Activated CD8-positive, alpha-beta memory T cell treated with anti-CD3 and anti-CD28 coated beads for 4 hours (primary cell): ENCODE measurements at places on chromosomes 13 and 19.

DNA sequence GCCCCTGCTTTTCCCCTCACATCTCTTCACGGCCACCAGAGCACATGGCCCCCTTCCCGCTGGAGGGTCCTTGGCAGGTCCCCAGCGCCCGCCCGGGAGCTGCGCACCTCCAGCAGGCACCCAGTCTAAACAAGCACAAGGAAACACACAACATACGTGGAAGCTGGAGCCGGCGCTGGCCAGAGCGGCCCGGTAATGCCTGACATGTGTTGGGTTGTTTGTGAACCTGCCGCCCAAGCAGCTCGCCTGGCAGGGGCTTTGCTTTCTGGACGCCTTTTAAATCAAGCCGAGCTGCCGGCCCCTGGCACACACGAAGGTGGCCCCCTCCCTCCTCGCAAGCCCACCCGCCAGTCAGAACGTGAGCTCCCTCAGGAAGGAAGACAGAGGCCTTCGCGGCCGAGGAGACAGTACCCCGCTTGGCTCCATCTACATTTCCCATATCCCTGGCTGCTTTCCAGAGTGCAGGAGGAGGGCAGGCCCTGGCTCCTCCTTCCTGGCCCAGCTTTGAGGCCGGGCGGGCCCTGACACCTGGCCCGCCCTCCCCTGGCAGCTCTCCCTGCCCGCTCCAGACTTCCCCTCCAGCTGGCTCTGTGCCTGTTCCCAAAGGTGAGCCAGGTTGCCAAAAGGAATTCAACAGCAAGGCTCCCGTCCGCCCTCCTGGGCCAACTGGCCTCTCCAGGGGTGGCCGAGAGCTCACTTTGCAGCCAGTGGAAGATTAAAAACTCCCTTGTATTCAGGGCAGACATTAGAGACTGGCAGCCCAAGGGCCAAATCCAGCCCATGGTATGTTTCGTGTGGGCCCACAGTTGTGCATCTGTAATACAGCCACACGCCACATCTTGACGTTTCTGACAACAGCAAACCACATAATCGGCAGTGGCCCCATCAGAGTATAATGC is 28.7 kb downstream of the COMP start:
- no peak for DNase-seq

GRCh38 chr19:42091742-42092141 is 15.8 kb downstream of the ZNF574 start:
- DNase-seq, result no peak

DNA sequence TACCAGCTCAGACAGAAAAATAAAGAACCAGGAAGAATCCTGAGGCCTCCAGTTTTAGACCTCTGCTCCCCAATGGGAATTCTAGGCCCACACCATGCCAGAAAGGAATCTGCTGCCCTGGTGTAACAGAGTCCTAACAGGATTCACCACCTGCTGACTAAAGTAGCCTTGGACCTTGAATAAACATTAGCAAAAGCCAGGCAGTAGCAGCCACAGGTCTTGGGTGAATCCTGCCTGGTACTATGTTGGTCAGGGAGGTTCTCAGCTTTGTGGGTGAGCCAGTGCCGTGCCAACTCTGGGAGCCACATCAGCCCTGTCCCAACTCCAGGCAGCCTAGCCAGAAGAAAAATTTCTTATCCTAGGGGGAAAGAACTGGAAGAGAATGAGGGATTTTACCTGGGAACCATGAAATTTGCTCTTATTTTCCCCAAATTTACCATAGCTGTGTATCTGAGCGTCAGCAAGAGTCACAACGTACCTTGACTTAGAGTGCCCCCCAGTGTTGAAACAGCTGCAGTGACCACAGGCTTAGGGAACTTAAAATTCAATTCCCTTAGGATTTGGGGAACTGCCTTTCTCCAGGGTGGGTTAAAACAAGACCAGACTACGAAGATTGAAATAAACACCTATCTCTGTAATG is 1895.6 kb upstream of the PRR20A start:
- no peak for DNase-seq

DNA sequence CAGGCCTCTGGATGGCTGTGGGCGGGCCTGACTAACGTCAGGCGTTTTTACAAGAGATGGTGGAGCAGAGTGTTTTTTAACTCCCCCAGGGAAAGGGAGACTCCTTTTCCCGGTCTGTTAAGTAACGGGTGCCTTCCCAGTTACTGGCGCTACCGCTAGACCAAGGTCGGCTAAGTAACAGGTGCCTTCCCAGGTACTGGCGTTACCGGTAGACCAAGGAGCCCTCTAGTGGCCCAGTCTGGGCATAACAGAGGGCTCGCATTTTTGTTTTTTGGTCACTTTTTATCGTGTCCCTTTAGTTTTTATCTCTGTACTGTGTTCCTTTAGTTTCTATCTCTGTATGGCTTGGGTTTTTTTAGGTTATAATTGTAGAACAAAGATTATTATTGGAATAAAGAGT is 10.0 kb downstream of the ZNF383 start:
- DNase-seq, result no peak

- DNase-seq, result no peak
These were observed 31.9 kb downstream of the PTPRS start for GRCh38 chr19:5308451-5309437.

DNA sequence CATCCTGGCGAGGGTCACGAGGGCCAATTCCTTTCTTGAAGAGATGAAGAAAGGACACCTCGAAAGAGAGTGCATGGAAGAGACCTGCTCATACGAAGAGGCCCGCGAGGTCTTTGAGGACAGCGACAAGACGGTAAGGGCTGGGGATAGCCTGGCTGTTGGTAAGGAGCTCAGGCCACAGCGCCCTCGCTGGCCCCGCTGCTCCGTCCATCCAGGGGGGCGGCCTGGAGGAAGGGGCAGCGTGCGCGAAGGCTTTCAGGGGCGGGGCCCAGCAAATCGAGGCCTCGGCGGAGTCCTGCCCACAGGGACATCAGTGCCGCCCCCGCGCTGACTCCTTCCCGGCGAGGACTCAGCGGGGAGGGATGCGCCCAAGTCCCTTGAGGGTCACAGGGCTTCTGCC is 6.9 kb downstream of the F10 start:
- DNase-seq, result no peak

- no peak for DNase-seq
These were observed 9.1 kb downstream of the SPACA6 start for GRCh38 chr19:51702103-51702824.

- DNase-seq, result no peak
These were observed 40.8 kb upstream of the RANBP3 start for GRCh38 chr19:6018786-6019185.

GRCh38 chr13:41509971-41510370 is 52.6 kb downstream of the RGCC start:
- no peak for DNase-seq

- no peak for DNase-seq
These were observed 176.2 kb upstream of the UFM1 start for GRCh38 chr13:38173403-38173802.

GRCh38 chr13:29521336-29521735 is 74.2 kb downstream of the SLC7A1 start:
- DNase-seq, result no peak

DNA sequence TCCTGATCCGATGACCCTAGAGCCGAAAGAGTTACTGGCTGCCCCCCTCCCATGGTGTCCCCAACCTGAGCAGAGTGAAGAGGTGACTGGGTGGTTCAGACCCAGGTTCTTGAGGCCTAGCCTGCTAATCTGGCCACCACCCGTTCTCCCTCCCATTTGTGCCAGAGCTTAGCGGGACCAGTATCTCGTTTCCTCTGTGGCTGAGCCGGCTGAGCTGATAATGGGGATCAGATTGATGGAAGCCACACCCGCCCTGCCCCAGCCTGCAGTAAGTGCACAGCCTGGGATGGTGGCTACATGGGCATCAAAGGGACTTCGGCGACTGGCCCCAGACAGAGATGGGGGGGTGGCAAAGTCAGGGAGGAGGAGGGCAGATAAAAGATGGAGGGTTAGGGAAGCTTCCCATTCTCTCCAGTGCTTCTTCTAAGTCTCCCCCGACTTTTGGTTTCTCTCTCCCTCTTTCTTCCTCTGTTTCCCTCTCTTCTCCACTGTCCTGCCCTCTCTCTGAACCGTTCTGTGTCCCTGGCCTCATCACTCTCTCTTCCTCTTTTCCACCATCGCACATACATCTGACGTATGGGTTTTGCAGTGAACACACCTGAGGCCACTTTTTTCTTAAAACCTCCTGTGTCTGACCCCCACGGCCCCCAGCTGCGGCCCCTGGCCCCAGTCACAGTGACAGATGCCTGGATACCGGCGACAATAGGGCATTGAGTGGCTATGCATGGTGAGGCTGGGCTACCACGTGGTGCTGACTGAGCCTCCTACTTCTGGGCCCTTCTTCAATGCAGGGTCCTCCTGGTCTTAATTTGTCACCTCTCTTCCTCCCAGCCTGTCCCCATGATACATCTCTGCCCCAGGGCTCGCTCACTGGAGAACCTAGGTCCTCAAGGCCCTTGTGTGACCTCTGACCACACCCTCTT is 2.4 kb downstream of the ELAVL3 start:
- no peak for DNase-seq

DNA sequence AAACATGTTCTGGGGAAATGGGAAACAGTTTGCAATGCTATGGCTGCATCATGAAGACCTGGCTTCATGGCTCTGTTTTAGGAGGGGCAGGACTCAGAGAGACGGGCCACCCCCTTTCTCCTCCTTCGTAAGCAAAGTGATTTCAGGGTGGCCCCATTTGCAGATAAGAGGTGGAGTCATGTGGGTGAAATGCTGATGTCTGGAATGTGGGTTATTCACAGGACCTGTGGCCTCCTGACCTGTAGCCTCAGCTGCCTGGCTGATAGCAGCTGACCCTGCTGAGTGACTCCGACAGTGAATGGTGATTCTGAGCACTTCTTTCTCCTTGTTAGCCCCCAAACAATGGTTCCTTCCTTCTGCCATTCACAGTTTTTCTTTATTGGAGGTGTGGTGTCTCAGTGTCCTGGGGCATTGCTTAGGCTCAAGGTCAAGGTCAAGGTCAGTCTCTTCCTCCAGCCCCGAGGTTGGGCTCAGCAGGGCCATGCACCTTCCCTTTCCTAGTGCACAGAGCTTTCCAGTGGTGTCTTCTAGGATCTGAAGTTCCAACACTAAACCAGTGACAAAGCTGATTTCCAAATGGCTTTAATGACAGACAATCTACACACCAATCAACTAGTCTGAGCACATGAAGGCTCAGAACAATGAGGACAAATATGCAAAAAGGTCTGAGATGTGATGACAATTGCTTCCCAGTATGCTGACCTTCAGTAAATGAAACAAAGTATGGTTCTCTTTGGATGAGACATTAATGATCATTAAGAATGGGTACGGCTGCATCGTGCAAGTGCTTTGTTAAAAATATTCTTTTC is 49.6 kb upstream of the ANKRD10 start:
- DNase-seq, result no peak
